CD8-positive, alpha-beta memory T cell (primary cell): ENCODE measurements at places on chromosomes 16 and 17. TPM values are rescaled to one million over a fixed set of nuclear protein-coding genes. Genes with fewer than 3 reads are reported as not detected.

The SULT1A2 gene
- total RNA-seq = 0.29 TPM

- no peak overlapping the region for H3K27ac ChIP-seq
- peaks cover 20% of the 10 kb centered on the region for H3K27me3 ChIP-seq
- no peaks in the 10 kb centered on the region for H3K36me3 ChIP-seq
- H3K4me1 ChIP-seq = no peaks in the 10 kb centered on the region
- DNase-seq = no peak
- H3K4me3 ChIP-seq = no peak overlapping the region
Measured at GRCh38 chr16:85752511-85753420, 1.9 kb upstream of the C16orf74 start.

The CAPNS2 gene
- not detected for total RNA-seq

The ELMO3 gene
- total RNA-seq = 5.3 TPM

The PLA2G10 gene
- not detected for total RNA-seq
